Right forelimb (tissue), 1 donor: ENCODE measurements at places on chromosomes 12 and 14.

DNA sequence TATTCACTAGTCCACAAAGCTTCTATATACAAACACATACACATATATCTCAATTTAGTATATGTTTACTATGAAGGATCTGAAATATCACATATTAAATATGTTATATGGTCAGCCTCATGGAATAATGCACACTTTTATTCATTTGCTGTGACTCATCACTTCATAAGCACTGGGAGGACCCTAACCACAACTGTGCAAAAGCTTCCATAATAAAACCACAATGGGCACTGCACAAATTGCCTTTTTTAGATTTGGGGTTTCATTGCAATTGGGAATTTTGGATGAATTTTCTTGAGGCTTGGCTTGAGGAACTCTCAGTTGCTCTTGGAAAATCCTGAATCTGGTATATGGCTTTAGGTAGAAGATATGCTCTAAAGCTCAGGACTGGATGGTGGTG, 399.4 kb downstream of the C12orf75 start:
- no peak for DNase-seq

- DNase-seq, result no peak
These were observed 55.4 kb upstream of the FUT8 start for GRCh38 chr14:65357113-65357512.

- DNase-seq, result no peak
These were observed 26.6 kb downstream of the DCN start for GRCh38 chr12:91155990-91156389.

GRCh38 chr12:100778967-100779590, 15.5 kb upstream of the ANO4 start:
- no peak for DNase-seq

- no peak for DNase-seq
These were observed 92.7 kb downstream of the PRICKLE1 start for GRCh38 chr12:42496886-42497285.

- no peak for DNase-seq
These were observed 39.0 kb downstream of the GPR68 start for GRCh38 chr14:91205459-91205858.

- DNase-seq, result no peak
These were observed 135.7 kb downstream of the TMEM132C start for GRCh38 chr12:128402486-128403243.

- DNase-seq, result peak; percentile 66
These were observed 17.0 kb upstream of the IRF2BPL start for GRCh38 chr14:77045238-77046162.

DNA sequence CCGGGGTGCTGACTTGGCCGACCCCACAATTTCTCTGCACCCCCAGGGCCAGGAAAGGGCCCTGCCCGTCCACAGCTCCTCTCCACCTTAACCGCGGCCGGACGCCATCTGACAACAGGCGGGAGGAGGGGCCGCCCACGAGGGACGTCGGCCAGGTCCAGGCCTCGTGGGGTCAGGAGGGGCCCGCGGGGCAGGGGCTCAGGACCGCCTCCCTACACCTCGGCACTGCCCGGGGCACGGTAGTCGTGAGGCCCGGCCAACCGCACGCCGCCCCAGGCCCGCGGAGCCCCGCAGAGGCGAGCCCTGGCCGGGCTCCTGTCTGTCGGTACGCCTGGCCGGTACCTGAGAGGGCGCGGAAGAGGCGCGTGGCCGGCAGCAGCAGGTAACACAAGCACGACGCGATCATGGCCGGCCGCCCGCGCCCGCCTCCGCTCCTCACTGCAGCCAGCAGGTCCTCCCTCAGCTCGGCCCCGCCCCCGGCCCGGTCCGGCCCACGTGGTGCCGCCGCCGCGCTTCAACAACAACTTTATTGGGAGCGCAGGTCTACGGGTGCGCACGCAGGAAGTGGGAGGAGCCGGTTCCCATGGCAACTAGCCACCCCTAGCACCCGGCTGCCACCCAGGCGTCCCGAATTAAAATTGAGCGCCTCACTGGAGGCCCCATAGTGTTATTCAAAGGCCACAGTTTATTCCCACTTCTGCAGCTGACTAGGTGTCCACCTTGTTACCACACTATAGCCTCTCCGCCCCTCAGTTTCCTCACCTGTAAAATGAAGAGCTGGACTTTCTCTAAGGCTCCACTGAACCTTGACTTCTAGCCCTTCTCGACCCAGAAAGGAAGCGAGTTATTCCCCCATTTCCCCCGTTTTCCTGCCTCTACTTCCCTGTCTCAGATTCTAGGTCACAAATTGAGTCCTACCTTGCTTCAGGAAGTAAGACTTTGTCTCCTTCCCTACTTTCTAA, at the start of gene ANGEL1:
ANGEL1 (minus strand) TSS at position 461 of the 962 bp plus-strand sequence; CDS start at position 406, 55 bp downstream.
- peak; percentile 96 for DNase-seq

DNA sequence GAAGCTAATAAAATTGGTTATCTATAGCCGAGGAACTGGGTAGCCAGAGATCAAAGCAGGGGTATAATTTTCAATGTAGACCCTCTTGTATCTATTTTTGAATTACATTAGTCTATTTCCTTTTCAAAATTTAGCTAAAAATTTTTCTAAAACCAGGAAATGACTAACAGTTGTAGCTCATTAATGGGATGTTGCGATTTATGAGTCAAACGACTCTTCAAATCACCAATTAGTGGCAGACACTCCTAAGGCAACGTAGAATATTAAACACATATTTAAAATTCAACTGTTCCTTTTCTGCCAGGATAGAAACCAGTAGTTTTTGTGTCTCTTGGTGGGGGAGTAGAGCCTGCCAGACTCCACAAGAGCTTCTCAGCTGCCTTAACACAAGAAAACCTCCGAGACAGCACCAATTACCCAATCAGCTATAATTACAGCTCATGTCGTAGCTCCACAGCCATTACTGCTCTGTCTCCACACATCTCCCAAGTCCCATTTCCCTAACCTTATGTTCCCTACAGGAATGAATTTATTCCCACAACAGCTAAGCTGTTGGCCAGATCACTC, 26.9 kb downstream of the GCN1 start:
- no peak for DNase-seq

DNA sequence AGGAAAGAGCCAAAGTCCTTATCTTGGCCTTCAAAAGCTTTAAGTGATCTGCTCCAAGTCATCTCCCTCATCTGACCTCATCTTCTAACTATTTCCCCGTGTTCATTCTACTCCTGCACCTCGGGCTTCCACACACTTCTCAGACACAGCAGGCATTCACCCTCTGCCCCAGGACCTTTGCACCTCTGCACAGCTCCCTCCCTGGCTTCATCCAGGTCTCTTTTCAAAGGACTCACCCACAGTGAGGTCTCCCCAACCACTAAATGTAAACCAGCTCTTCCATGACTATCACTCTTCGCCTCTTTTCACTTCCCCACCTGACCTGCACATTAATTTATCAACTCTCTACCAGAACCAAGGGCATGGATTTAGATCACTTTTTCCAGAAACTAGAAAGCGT, 161.8 kb downstream of the PIWIL1 start:
- no peak for DNase-seq

GRCh38 chr12:12228402-12228801, 38.4 kb downstream of the LRP6 start:
- DNase-seq, result no peak

DNA sequence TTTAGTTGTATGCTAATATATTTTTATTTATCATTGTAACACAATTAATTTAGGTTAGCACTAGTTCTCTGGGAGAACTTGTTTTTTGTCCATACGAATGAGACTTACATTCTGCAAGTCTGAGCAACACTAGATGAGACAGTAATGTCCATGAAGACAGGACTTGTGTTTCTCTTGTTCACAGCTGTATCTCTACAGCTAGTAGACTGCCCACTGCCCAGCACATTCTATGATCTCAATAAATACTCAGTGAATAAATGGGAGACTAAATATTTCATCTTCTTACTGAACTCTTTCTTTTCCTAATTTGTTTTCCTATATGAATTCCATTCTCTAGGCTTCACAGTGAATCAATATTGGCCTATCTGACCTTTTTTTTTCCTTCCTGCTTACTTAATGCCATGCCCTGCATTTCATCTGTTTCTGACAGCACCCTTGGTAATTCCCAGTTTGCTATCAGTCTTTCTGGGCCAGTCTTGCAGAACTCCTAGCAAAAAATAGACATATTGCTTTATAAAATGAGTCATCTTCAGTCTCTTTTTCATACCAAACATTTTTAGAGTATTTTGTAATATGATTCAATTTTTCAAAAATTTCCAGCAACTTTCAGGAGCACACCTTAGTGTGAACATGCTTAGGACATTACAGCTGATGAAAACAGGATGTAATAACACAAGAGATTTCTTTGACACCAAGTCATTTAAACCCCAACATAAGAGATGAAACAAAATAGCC, 185.5 kb upstream of the ATP2B1 start:
- no peak for DNase-seq

DNA sequence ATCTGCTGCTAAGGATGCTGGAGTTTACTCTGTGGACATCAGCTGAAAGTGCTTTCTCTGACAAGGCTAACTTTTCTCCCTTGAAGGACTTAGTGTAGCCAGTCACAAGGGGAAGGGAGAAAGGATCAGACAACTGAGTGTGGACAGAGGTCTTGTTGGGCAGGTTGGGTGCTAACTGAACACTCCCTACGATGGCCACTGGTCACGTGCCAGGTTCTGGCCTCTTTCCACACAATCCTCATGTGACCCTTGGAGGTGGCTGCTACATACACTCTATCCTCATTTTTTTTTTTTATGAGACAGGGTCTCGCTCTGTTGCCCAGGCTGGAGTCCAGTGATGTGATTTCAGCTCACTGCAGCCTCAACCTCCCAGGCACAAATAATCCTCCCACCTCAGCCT, 39.7 kb downstream of the FOXN4 start:
- DNase-seq, result no peak

DNA sequence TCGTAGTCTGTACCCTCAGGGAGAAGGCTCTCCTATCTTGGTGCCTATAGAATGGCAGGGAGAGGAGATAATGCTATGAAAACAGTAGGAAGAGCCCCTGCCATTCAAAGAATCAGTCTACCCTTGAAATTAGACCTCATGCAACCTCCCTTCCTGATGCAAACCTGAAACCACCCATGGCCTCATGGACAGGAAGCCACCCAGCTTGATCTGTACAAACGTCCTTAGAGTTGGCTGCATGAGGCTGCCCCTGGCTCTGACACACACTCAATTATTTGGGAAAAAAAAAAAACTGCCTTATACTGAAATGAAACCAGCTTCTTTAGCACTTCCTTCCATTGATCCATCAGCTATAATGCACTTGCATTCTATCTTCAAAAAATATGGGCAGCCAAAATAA, 116.6 kb upstream of the BCL2L14 start:
- no peak for DNase-seq

DNA sequence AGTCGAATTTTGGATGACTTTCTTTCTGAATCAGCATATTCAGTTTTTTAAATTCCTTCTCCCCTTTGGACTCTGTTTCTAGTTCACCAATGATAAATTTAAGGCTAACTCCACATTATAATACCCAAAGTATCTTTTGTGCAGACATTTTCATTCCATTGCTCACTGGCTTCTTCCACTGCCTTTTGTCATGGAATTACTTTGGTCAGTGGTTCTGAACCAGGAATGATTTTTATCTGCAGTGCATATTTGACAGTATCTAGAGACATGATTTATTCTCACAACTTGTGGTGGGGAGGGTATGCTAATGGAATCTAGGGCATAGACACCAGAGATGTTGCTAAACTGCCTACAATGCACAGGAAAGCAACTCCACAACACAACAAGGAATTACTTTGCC, 234.4 kb upstream of the PRKD1 start:
- DNase-seq, result no peak

GRCh38 chr14:78840898-78841297, 670.7 kb downstream of the NRXN3 start:
- no peak for DNase-seq

GRCh38 chr14:73026243-73026844, 562 bp downstream of the ZFYVE1 start:
- no peak for DNase-seq

DNA sequence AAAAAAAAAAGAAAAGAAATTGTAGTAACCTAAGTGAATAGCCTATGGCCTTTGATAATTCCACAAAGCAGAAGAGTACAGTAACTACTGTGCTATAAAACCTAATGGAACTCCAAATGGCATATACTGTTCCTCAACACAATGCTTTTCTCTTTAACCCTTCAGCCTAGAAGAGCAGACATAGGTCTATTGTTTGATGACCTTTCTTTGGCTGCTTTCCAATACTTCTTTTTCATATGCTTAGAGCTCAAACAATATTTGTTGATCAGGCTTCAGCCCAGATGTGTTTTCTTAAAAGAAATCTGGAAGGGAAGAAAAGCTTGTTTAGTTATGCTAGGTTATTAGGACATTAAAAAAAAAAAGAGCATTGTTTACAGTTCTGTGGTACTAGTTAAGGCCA, 116.4 kb downstream of the NTN4 start:
- no peak for DNase-seq

DNA sequence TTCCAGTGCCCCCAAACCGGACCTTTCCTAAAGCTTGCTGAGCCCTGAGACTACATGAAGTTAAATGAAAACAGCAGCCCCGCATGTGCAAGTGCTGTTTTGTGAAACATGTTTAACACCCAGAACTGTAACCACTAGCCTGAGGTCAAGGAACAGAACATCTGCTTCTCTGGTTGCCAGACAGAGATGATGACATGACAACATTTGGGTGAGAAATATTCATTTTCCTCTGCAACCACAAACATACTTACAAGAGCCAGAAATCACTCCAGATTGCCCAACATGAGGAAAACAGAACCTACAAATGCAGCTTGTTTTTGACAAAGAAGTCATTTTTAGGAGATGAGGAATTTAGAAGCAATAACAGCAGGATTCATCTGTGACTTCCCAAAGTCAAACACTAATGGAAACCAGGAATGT, 110.4 kb downstream of the BCAT1 start:
- DNase-seq, result no peak

DNA sequence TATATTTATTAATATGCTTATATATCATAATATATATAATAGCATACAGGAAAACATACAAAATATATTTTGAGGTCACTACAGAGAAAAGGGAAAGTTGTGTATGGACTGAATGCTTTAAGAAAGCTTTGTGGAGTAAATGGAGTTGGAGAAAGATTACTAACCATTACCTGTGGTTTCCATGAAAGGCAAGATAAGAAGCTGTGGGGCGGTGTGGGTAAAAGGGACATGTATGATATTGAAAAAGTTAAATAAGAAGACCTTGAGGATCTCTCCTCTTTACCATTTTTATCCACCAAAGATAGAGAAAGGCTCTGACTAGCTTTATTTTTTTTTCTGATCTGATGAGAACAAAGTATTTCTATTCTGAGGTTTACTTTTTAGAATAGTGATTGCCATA, 404.4 kb downstream of the TRHDE start:
- no peak for DNase-seq
